ENCODE measurements at places on chromosomes 3 and 15. TPM values are rescaled to one million over a fixed set of nuclear protein-coding genes. Genes with fewer than 3 reads are reported as not detected.
A peak's percentile ranks its signal among the peaks of the same experiment; 100 is the strongest.

DNA sequence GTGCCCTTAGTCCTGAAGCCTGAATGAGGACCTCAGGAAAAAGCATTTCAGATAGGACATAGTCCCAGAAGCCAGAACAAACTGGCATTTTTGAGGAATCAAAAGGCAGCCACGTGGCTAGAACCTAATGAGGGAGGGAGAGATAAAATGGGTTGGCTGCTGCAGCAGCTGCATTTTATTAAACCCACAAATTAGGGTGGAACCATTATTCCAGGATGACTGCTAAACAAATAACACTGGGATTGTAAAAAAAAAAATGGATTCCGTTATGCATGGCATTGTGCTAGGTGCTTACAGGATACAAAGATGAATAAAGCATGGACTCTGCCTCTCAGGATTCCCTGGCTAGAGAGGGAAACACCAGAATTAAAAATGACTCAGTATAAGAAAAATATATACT is 141.5 kb downstream of the SATB1 start:
- no peak for DNase-seq

DNA sequence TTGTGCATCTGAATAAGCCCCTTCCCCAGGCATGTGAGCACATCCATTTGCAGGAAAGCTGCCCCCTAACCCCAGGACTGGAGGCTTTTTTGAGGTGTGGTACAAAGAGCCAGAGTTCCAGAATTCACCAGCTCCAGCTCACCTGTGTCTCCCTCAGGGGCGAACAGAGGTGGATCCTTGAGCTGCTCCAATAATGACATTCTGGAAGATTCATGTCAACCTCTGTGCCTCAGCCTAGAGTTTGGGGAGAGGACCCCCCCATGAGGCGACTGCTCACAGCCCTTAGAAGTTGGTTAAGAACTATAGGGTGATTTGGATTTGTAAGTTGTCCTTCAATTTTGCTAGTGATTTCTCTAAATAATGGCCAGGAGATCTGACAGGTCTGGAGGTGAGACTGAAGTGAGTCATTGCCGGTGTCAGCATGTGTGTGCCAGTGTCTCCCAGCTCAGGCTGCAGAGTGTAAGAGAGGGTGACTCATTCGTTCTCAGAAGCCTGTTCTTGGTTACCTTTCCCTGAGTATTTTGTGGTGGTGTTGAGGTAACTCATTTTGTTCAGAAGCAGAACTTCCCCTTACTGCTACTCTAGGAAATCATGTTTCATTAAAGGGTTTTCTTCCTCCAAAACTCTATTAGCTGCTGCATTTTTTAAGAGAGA is 136.9 kb upstream of the TOPAZ1 start:
- peak; percentile 67 for DNase-seq

DNA sequence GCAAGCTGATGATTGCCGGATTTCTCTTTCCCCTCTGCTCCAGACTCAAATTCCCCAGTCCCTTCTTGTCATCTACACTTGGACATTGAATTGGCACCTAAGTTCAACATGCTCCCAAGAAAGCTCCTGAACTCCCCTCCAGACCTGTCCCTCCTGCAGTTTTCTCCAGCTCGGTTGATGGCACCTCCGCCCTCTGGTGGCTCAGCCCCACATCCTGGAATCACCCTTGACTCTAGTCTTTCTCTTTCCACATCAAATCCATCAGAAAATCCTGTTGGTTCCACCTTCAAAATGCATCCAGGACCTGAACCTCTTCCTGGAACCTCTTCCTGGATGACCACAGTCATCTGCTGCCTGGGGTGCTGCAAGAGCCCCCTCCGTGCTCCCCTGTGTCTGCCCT is 60.1 kb downstream of the RASGRF1 start:
- DNase-seq = no peak

DNA sequence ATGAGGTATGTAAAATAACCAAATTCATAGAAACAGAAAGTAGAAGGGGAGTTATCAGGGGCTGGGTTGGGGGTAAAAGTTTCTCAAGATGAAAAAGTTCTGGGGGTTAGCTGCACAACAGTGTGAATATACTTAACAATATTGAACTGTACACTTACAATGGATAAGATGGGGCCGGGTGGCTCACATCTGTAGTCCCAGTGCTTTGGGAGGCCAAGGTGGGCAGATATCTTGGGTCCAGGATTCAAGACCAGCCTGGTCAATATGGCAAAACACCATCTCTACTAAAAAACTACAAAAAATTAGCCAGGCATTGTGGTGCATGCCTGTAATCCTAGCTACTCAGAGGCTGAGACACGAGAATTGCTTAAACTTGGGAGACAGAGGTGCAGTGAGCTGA is 274.3 kb downstream of the TJP1 start:
- DNase-seq = no peak

Gene BRPF1
- 17.0 TPM for total RNA-seq

GRCh38 chr15:99021027-99021627 is 13.5 kb upstream of the PGPEP1L start:
- no peak for DNase-seq

GRCh38 chr15:51108933-51109550 is 14.3 kb upstream of the TNFAIP8L3 start:
- peak; percentile 86 for DNase-seq

GRCh38 chr15:76936671-76937070 is 5.1 kb downstream of the RCN2 start:
- no peak for DNase-seq

- no peak for DNase-seq
These were observed 7.4 kb downstream of the HCN4 start for GRCh38 chr15:73361337-73361736.

Gene C15orf40
- 26.7 TPM for total RNA-seq

DNA sequence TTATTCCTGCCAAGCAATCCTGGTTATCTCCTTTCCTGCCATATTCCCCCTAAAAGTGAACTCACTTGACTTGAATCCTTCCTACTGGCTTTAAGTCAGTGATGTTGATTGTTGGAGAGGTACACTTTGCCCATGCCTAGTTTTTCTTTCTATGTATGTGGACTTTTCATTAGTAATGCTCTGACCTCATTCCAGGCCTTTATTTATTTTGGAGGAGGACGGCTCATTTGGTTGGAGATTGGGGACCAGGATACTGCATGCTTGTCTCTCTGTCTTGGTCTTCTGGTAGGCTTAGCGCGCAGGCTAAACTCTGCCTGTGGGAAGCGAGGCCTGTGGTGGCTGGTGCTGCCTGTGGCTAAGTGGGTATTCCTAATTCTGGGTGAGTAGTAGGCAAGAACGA is 29.1 kb upstream of the MTMR10 start:
- no peak for DNase-seq

Gene GCSAM
- not detected for total RNA-seq

DNA sequence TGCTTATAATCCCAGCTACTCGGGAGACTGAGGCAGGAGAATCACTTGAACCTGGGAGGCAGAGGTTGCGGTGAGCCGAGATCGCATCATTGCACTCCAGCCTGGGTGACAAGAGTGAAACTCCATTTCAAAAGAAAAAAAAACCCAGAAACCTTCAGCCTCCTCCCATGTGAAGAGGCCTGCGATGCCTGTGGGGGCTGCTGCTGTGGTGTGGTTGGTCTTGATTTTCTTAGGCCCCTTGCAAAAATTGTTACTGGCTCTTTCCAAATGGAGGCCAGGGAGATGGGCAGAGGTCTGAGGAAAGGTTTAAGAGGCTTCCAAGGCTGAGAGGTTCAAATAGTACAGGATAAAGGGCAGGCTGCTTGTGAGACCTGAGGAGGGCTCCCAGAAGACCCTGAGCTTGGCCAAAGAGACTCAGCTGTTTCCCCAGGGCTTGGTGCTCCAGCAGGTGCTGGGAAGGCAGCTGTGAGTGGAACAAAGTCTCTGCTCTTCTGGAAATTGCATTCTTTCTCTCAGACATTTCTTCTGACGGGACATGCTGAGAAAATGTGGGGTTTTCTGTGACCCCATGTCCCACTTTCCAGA is 18.4 kb downstream of the GCSAM start:
- no peak for DNase-seq

Gene TMEM212
- not detected for total RNA-seq

Gene CPEB1
- 4.5 TPM for total RNA-seq

DNA sequence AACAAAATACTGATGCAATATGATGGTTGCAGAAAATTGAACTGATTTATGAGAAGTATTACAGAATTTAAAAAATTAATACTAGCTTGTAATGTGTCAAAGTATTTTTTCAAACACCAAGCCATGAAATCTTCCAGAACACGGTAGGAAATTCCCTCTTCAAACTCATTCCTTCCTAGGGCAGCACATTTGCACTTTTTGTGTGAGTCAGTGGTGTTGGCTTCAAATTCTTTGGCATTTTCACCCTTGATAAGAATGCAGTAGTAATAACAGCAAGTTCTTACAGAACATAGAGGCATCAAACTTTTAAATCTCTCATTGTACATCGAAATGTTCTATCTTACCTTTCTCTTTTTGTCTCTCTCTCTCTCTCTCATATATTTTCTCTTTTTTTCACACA is 191.8 kb downstream of the CGGBP1 start:
- peak; percentile 4 for DNase-seq

DNA sequence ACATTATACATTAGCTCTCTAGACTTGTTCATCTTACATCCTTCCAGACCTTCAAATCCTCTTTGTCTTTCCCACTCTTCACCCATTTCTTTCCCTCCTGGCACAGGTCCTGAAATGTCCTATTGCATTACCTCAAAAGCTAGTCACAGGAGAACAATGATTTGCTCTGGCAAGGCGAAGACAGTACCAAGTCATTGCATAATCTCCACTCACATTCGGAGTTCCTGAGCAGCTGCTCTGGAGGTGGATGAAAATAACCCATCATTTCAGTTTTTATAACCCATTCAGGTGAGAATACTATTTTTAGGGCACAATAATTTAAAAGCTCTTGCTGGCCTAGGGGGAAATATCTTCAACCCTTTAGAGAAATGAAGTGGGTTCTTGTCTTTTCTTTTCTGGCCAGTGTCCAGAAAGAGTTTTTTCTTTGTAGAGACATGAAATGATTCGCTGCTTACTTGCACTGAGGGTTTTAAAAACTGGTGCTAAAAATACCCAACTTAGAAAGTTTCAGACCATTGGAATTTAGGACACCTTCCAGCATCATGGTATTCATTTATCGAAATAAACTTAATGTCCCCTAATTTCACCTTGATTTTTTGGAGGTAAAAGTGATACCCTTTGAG is 23.4 kb upstream of the DYNC1LI1 start:
- peak; percentile 26 for DNase-seq

Gene SNUPN
- 27.4 TPM for total RNA-seq

- no peak for DNase-seq
These were observed 784.0 kb downstream of the ZPLD1 start for GRCh38 chr3:103218793-103219192.

GRCh38 chr3:185880600-185880999 is 55.8 kb upstream of the IGF2BP2 start:
- DNase-seq = no peak

Gene SLC12A8
- 1.6 TPM for total RNA-seq

DNA sequence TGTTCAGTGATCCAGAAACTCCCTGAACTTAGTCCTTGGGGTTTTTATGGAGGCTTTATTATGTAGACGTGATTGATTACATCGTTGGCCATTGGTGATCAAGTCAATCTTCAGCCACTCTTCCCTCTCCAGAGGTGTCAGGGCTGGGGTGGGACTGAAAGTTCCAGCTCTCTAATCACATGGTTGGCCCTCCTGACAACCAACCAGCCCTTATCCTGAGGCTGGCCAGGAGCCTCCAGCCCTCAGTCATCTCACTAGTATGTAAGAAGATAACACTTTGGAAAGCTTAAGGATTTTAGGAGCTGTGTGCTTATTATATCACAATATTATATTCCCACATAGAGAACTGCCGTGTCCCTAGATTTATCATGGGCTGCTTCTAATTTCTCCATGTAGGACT is 142.3 kb downstream of the VPS8 start:
- DNase-seq = no peak

Gene RGMA
- 0.25 TPM for total RNA-seq

DNA sequence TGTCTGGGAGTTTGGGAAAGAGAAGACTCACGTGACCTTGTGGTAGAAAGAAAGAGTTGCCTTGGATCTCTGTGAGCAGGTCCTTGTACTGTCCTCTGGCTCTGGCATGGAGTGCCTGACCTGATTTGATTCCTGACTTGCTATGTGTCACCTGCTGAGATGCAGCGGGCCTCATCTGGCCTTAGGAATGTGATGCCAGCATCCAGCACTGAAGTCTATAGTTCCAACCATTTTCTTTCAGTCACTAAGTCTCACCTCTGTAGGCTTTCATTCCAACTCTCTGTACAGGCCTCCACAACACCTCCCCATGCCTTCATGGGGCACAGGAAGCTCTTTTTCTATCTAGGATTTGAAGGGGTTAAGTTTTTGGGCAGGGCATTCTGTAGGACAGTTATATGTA is 12.1 kb upstream of the OXSR1 start:
- no peak for DNase-seq

DNA sequence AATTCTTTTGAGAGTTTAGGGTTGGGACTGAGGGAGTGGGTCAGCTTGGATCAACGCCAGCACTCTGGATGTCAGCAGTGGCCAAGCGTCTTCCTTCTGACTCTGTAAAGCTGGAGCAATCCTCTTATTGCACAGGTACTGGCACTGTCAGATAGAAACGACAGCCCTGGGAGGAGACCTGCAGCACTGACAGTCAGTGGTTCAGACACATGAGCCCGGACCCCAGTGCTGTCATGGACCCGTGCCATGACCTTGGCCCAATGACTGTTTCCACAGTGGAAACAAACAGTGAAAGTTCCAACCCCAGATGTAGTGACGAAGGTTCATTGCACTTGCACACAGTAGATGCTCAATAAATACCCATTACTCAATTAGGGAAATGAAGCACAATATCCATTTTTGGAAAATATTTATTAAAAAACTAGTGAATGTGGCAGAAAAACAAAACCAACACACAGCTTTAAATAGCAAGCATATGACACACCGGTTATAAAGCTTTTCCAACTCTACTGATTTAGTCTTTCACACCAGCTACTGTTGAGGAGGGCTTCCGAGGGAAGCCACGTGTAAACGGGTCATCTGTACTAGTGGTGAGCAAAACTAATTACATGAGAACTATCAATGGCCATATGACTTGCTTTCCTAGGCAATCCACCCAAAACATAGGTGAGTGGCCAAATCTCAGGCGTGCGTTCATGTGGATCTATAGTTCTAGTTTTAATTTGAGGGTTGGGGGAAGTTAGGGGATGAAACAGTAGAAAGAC is 22.1 kb downstream of the SIAH2 start:
- DNase-seq = no peak

- DNase-seq = no peak
These were observed 700.5 kb upstream of the ZNF385D start for GRCh38 chr3:22451501-22451900.

Gene GNAT1
- total RNA-seq = not detected

DNA sequence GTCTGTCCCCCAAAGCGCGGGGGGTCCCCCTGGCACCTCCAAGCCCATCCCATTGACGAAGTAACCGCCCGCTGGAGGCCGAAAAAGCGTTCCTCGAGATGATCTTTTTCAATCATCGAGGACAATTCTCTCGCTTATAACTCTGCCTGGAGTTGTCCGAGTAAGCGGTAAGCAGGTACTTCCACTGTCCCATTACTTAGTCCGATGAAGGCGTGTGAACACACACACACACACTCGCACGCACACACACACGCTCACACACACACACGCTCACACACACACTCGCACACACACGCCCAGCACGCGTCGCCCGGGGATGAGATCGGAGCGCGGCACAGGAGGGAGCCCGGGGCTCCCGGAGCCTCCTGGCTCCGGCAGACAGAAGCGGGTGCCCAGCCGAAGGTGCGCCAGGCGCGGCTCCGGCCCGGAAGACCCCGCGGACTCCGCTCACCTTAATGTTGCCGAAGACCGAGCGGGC is 430 bp downstream of the SLCO2A1 start:
- no peak for DNase-seq

Data from HFFc6 (cell line).